ENCODE measurements at places on chromosomes 12 and 14.

GRCh38 chr14:91997492-91997891 is 42.4 kb downstream of the TRIP11 start:
- DNase-seq: no peak

DNA sequence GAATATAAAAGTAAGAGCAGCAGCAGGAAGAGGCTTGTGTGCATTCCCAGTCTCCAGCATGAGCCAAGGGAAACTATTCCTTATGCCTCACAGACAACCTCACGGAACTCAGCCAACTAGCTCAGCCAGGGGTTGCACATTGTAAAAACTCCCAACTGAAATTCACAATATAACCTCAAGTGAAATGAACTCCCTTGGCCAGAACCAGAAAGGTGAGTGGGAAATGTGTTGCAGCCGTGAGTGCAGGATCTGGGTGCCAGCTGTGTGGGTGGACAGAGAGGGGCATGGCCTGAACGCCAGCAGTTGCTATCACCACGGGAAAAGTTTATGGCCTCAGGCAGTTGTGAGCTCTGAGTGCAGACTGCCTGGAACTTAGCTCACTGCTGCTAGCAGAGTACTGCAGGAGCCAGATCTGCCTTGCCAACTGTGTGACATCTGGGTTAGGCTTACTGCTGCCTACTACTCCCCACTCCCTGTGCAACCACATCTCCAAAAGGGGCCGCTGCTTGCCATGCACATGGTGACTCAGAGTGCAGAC is 2.3 kb upstream of the CLEC1A start:
- no peak for DNase-seq

- no peak for DNase-seq
Observed at GRCh38 chr12:46908236-46908935, 82.6 kb upstream of the SLC38A4 start.

DNA sequence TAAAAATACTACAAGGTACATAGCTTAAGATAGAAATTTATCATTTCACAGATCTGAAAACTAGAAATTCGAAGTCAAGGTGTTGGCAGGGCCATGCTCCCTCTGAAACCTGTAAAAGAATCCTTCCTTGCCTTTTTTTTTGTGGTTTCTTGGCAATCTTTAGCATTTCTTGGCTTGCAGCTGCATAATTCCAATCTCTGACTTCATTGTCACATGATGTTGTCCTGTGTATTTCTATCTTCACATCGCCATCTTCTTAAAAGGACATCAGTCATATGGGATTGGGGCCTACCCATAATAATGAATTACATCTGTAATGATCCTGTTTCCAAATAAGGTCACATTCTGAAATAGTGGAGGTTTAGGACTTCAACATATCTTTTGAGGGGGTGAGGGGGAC is 250.4 kb downstream of the TMTC2 start:
- no peak for DNase-seq

GRCh38 chr14:68922201-68922621 is 56.9 kb downstream of the ACTN1 start:
- no peak for DNase-seq

- DNase-seq: no peak
Observed at GRCh38 chr12:52221912-52222457, 11.1 kb upstream of the KRT7 start.

GRCh38 chr14:51095854-51096823 is 1.2 kb upstream of the TRIM9 start:
- no peak for DNase-seq

DNA sequence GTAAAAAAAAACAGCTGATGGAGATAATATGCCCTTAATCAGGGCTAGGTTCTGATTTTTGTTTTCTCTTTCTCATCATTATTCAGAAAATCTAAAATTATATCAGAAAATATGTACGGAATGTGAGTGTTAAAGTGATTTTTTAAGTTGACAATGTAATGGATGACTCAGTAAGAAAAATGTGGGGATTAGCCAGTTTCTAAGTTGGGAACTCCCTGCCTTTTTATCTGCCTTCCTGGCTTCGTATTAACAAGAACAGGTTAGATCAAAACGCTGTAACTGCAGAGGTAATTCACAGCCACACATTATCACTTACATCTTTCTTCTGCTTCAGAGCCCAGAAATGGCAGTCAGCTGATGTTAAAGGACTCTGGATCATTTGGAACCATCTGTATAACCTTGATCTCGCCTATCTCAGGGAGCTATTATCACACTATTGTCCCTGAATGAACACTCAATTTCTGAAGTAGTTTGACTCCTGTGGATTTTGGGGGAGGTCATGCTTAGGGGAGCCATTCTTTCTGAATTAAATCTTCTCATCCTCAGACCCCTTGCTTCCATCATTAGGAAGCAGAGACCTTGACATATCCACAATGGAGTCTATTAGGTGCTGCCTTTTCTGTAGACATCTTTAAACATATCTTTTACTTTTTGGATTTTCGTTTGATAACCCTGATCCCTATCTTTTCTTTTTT is 135.7 kb upstream of the SLC16A7 start:
- no peak for DNase-seq

DNA sequence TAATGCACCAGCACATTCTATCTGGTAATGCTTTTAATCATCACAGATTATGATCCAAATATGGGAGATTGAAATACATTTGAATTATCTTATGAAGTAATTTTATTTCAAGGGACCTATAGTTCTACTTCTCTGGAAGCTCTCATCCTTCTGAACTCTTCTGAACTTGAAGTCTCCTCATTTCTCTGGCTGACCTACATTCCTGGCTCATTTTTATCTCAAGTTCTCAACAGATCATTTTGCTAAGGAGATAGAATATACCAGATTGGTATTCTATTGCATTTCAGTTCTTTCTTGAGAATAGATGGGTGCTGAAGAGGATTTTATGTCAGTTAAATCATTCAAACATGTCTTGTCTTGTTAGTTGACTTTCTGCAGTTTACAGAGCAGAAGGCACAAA is 7.9 kb downstream of the HMGA2 start:
- no peak for DNase-seq

DNA sequence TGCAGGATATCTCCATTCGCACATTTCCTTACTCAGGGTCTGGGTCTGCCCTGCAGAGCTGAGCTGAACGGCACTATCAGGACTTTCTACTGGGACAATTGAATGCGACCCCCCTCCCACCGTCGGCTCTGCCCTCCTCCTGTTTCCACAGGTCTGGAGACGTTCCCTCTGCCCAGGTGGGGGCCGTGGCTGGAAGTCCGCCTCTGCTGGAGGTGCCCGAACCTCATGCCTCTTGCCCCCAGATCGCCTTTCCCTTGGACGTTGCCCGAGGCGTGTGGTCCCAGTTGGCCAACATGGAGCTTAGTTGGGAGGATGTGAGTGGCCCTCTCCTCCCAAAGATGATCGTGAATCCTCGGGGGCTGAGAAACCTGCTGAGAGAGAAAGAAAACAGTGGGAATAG is 21.2 kb upstream of the KLC1 start:
- no peak for DNase-seq

GRCh38 chr14:88987516-88987915 is 163.1 kb downstream of the TTC8 start:
- DNase-seq: no peak

DNA sequence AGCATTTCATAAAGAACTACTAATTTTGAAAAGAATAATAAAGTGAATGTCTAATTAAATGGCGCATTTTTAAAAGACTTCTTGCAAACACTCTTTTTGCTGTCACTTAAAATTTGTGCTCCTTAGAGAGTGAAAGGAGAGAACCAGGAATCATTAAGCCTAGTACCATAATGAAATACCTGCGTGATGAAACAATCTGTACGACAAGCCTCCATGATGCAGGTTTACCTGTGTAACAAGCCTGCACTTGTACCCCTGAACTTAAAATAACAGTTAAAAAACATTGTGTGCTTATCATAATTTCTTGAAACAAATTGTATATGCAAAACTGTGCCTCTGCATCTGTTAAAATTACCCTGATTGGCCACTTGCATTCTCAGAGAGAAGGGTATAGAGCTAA is 108.1 kb downstream of the MGAT4C start:
- no peak for DNase-seq

DNA sequence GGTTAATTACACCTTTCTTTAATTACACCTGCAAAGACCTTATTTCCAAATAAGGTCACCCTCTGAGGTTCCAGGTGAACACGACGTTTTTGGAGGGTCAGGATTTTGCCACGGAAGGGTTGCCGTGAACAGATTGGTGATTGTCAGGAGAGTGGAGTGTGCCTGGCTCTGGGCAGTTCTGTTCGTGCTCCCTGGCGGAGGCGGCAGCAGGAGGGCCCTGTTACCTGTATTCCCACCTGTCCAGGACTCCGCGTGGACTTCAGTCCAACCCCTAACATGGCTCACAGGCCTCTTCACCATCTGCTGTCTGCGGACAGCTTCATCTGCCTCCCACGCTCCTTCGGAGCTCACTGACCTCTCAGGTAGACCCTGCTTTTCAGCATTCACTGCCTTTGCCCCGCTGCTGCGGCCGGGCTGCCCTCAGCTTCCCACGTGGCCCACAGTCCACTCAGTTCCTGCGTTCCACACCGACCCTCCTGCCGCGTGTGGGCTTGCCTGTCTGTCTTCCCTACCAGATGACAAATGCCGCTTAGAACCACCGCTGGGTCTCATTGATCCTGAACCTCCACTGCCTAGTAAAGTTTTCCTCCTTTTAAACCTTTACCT is 187.5 kb upstream of the DIO3 start:
- no peak for DNase-seq

GRCh38 chr12:82034769-82035168 is 275.6 kb upstream of the PPFIA2 start:
- no peak for DNase-seq

DNA sequence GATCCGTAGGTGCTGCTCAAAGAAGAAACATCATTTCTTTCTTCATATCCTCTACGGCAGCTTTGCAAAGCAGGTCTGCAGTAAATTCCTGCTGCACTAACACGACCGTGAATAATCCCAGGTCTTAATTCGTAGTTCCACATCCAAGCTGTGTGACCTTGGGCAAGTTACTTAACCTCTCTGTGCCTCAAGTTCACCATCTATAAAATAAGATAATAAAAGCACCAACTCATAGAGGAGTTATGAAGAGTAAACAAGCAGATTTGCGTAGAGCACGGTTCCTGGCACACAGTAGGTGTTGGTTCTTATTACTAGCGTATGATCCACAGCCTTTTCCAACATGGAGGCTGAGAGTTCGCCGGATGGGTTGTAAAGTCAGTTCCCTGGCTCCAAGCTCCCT is 3.6 kb downstream of the NCOR2 start:
- no peak for DNase-seq
